NCI-H1417 (cell line): ENCODE measurements at places on chromosomes 1 and 21.
A peak's percentile ranks its signal among the peaks of the same experiment; 100 is the strongest.

DNA sequence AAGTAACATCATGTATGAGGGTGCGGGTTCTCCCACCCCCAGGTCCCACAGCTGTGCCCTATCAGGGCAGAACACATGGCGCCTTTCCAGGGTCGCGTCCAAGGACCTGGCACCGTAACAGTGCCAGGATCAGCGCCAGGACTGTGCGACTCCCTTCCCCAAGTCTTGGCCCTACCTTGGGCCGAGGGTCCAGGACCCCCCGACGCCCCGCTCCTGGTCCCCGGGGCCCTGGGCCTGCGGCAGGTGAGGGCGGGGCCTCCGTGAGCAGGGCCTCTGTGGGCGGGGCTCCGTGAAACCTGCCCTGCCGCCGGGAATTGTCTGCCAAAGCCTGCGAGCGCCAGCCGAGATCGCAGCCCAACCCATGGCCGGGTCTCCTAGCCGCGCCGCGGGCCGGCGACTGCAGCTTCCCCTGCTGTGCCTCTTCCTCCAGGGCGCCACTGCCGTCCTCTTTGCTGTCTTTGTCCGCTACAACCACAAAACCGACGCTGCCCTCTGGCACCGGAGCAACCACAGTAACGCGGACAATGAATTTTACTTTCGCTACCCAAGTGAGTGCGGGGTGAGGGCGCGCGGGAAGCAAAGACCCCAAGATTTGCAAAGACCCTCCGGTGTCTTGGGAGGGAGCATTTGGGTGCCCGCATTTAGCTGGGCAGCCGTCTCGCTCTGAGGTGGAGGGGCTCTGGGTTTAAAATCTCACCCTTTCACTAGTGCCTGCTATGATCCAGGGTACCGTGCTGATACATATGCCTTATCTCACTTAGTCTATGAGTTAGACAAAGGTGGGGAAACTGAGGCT lies at the start of gene RHBG:
Gene RHBG, plus strand, starts transcription at position 323 of the 796 bp plus-strand sequence. Its CDS starts 39 bp downstream, at position 362.
- DNase-seq, result peak; percentile 81

GRCh38 chr1:156063997-156064285 lies 3.0 kb downstream of the RAB25 start:
- DNase-seq, result no peak

GRCh38 chr1:4312024-4312423 lies 342.4 kb upstream of the AJAP1 start:
- DNase-seq, result no peak

GRCh38 chr1:75559800-75560199 lies 51.1 kb downstream of the SLC44A5 start:
- DNase-seq, result no peak

DNA sequence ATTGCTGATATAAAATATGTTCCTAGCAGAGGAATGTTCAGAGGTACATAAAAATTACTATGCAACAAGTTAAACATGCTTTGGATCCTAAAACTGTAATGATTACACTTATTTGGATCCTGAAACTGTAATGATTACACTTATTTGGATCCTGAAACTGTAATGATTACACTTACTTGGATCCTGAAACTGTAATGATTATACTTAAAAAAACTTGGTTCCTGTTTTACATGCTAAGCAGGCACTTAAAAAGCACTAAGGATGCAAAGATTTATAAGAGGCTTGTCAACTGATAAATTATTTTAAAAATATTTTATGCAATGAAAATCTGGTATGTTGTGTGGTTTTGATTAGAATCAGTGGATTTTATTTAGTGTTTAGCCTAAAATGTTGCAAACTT lies 47.7 kb downstream of the ZNHIT6 start:
- no peak for DNase-seq

DNA sequence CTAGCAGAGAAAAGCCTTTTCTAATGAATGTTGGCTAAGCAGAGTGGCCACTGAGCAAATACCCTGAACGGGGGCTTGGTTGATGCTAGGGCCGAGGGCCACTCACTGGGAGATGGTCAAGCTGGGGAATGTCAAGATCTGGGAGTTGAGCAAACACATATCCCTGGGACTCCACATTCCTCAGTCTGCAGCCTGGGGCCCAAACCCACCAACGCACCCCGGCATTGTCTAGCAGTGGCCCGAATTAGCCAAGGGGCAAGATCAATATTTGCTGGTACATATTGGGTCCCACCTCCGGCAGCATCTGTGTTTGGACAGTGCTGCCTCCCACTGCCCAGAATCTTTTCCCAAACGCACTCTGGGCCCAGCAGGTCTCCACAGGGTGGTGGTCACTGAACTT lies 144.1 kb downstream of the TRABD2B start:
- no peak for DNase-seq

GRCh38 chr1:159132271-159132881 lies 39.0 kb upstream of the CADM3 start:
- peak; percentile 69 for DNase-seq

GRCh38 chr1:43352351-43352705 lies 6.5 kb upstream of the CDC20 start:
- no peak for DNase-seq

- no peak for DNase-seq
These were observed 24.0 kb upstream of the CDK18 start for GRCh38 chr1:205480349-205480985.

GRCh38 chr1:247496581-247497285 lies 38.8 kb upstream of the OR2B11 start:
- no peak for DNase-seq

DNA sequence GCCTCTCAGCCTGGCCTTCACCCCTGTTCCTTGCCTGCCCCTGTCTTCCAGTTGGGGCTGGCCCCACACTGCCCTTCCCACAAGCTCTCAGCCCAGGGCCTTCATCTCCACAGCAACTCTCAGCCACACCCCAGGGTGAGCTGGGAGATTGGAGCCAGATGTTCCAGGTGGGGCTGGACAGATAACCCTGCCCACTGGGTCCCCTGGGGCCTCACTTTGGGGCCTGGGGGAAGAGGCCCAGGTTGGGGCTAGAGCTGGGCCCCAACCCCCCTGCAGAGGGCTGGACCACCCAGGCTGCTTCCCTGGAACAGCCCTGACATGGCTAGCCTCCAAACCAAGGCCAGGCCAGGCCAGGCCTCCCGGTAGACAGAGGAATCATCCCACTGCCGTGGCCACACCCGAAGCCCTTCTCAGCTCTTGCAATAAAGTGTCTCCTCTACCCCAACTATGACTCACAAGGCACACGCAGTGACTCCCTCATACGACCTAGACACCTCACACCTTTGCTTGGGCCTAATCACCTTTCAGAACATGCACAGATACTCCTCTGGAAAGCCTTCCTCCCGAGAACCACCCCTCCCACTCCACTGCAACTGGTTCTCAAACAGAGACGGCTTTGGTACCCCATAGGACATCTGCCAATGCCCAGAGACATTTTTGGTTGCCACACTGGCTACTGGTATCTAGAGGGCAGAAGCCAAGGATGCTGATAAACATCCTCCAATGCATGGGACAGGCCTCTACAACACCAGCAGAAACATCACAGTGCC lies 22.2 kb downstream of the SLC2A1 start:
- DNase-seq, result no peak

GRCh38 chr1:229563241-229563640 lies 4.7 kb upstream of the ABCB10 start:
- DNase-seq, result peak; percentile 4

GRCh38 chr1:27755865-27756264 lies 17.2 kb upstream of the STX12 start:
- DNase-seq, result no peak

- no peak for DNase-seq
These were observed 19.8 kb downstream of the NPR1 start for GRCh38 chr1:153698020-153698922.

DNA sequence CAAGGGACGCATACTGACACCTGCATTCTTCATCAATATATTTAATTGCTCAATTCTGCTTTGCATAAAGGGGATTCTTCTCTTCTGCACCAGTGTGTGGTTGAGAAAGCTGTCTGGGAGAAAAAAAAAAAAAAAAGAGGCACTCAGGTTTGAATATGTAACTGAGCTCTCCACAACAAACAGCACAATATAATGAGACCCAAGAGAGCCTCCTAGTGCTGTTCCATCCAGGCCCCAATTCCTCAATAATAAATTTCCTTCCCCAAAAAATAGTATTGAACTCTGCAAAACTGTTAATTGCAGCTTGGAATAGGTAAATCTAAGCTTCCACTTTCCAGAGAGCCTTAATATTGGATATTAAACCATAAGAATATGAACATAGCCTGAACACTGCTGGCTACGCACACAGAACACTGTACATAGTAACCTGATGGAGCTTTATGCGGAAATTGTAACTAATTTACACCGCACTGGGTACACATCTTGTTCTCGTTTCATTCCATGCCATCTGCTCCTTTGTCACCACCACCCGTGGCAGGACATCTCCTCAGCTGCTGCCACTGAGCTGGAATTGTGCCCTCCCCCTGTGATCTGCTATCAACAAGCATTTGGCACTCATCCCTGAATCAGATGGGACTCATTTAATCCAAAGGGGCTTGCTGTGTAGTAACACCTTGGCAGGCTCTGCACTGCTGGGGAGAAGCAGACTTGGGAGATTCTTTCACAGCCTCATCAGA lies 272.0 kb downstream of the HHIPL2 start:
- peak; percentile 12 for DNase-seq

- DNase-seq, result no peak
These were observed 1018.5 kb downstream of the ADGRL2 start for GRCh38 chr1:82819234-82819633.

DNA sequence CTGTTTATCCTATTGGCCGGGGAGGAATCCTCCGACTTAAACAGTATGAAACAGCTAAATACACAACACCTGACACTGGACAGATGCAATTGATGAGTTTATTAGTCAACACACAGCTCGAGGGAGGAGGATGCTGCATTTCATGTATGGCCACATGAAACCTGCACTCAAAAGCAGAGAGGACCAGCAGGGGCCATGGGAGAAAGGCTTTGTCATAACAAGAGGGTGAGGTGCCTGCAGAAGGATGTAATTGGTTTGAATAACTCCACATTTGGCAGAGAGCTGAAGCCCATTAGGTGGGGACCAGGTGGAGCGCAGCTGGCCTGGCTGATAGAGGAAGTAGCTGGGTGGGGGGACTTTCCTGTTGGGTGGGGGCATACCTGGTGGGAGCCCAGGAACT lies 599.1 kb downstream of the PTPRU start:
- no peak for DNase-seq

GRCh38 chr1:33099290-33100118 lies 18.6 kb downstream of the AZIN2 start:
- DNase-seq, result no peak

DNA sequence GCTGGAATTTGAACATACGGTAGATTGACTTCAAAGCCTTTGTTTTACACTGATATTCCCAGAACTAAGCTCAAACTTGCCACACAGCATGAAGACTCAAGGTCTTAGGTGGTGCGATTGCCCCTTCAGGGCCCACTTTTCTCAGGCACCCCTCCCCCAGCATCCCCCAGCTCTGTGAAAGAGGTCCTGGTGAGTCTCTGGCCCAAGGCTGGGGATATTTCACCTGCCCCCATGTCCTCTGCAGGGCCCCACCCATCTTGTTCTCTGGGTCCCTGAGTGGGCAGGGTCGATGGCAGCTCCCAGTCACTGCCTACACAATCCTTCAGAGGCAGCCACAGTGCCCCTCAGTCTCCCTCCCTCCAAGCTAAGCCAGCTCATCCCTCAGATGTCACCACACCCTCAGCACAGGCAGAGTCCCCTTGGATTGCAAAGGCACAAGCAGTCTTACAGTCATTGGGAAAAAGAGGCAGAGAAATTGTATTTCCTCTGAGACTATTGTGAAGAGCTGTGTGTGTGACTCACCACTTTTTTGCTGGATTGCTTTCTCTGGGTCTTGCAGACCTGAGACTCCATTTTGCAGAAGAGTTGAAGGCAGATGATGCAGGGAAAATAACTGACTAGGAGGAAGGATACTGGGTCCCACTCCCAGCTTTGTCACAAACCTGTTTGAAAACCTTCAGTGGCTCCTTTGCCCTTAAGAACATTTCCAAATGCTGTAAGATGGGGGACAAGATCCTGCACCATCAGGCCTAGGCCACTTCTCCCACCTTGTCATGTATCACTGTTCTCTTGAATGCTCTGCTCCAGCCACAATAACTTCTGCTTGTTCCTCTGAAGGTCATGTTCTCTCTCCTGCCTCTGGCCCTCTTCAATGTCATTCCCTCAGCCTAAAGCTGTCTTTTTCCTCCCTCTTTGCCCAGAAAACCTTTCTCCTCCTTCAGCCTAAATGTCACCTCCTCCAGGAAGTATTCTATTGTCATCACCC lies 119.1 kb upstream of the GRIK3 start:
- no peak for DNase-seq

GRCh38 chr1:47978486-47978885 lies 18.7 kb downstream of the TRABD2B start:
- DNase-seq, result no peak

- no peak for DNase-seq
These were observed 84.9 kb upstream of the SLC44A3 start for GRCh38 chr1:94734963-94735901.

DNA sequence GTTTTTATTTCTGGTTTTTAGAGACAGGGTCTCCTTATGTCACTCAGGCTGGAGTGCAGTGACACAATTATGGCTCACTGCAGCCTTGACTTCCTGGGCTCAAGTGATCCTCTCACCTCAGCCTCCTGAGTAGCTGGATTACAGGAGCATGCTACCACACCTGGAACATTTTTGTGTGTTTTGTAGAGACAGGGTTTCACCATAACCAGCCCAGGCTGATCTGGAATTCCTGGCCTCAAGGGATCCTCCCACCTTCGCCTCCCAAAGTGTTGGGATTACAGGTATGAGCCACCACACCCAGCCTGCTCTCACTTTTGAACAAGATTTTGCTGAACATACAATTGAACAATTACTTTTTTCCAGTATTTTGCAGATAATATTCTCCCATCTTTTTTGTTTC lies 24.0 kb upstream of the HYI start:
- DNase-seq, result no peak

- DNase-seq, result peak; percentile 90
These were observed at the start of gene MYCBP for GRCh38 chr1:38873027-38873969. TSS of gene MYCBP (minus strand) at chr1:38873348. CDS start at chr1:38873305, 43 bp downstream.

GRCh38 chr1:178155481-178156255 lies 61.8 kb downstream of the RASAL2 start:
- no peak for DNase-seq

DNA sequence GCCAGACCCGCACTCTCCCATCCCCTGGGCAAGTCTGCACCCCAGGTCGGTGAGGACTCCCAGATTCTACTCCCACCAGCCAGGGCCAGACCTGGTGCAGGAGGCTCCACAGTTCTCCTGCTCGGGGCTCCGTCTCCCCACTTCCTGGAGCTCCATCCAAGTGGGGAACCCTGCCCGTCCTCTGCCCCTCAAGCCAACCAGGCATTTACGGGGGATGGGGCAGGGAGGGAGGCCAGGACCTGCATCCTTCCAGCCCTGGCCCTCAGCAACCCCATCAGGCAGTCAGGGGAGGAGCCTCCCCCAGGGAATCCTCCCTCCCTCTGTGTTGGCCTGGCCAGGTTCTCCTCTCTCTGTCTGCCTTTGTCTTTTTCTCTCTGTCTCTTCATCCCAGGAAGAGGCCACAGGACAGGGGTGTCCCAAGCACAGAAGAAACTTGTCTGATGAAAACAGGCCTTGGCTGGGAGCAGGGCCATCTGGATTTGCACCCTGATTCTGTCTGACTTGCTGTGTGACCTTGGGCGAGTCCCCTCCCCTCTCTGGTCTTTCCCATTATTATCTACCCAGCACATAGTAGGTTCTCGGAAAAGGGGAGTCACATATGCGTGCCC lies 18.5 kb upstream of the EPHA2 start:
- DNase-seq, result no peak

- DNase-seq, result no peak
These were observed 126.4 kb downstream of the LRRC7 start for GRCh38 chr1:69693921-69694675.
